ENCODE measurements at places on chromosomes 2 and 18. TPM values are rescaled to one million over a fixed set of nuclear protein-coding genes. Genes with fewer than 3 reads are reported as not detected.
A peak's percentile ranks its signal among the peaks of the same experiment; 100 is the strongest.

DNA sequence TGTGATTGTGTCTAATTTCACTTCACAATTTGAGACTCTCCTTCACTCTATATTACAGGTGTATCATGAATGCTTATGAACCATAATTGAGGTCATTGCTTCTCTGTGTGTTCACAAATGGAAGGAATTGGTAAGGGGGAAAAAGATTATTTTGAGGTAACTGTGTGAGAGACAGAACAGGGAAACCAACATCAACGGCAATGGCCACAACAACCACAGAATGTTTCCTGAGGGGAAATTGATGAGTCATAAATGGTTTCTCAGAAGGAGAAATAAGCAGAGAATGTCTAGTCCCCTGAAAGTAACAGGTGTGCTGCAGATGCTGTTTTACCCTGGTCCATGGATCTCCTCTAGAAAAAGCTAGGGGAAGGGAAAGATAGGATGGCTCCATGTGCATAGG is 361.2 kb upstream of the GALNT5 start:
- H3K27me3 ChIP-seq = no peaks in the 10 kb centered on the region
- H3K4me3 ChIP-seq = no peak overlapping the region
- no peak for DNase-seq
- no peaks in the 10 kb centered on the region for H3K36me3 ChIP-seq

The VWA3B gene
- 0.72 TPM for total RNA-seq

The AGXT gene
- total RNA-seq = not detected

DNA sequence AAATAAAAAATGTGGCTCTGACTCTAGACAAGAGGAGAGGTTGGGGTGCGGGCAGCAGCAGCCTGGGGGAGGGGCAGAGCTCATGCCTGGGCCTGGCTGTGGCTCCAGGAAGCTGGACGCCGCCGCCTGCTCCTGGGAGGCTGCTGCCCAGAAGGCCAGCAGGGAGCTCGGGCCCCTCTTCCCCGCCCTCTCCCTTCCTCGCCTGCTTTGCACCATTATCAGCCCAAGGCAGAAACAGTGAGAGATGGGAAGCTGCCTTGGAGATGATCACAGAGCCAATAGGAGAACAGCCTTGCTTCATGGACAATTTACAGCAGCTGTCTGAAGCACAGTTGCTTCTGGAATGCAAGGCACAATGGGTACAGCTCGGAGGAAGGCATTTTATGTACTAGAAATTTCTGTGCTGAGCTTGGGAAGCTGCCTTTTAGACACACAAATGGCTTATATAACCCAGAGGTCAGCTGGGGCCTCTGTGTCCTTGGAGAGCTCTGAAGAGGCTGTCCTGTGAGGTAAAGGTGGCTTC is 55.3 kb upstream of the AFF3 start:
- no peaks in the 10 kb centered on the region for H3K27me3 ChIP-seq
- peak; percentile 85 for DNase-seq
- H3K27ac ChIP-seq = peak overlapping the region; percentile 37
- no peak overlapping the region for H3K4me3 ChIP-seq
- H3K36me3 ChIP-seq = no peaks in the 10 kb centered on the region
